Eye (tissue), 1 donor: ENCODE measurements at places on chromosomes 13 and 19.
A peak's percentile ranks its signal among the peaks of the same experiment; 100 is the strongest.

DNA sequence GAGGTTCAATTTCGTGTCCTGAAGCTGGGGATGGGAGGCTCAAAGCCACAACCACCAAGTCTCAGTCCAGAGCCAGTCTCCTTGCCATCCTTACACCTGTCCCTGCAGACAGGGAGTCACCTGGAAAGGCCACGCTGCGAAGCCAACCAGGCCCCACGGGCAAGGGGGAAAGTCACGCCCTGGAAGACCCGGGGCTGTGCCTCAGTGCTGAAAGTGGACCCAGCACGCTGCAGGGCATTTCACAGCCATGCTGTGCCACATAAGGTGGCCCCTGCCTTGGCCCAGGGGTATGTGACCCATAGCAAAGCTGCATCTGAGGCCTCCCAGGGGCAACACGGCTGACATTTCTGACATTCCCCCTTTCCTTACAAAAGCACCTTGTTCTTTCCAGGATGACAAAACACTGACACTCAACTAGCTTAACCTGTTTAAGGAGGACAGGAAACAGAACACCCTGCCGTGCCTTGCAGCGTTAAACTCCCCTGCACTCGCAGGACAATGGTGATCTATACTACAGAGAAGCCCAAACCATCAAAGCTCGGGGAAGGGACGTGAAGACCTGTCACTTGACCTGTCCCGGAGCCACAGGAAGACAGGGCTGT, 14.8 kb downstream of the CHERP start:
- no peak for DNase-seq

- DNase-seq, result no peak
Observed at GRCh38 chr13:100506600-100507422, 81.8 kb downstream of the GGACT start.

GRCh38 chr19:42216653-42217519, 591 bp downstream of the DEDD2 start:
- no peak for DNase-seq

DNA sequence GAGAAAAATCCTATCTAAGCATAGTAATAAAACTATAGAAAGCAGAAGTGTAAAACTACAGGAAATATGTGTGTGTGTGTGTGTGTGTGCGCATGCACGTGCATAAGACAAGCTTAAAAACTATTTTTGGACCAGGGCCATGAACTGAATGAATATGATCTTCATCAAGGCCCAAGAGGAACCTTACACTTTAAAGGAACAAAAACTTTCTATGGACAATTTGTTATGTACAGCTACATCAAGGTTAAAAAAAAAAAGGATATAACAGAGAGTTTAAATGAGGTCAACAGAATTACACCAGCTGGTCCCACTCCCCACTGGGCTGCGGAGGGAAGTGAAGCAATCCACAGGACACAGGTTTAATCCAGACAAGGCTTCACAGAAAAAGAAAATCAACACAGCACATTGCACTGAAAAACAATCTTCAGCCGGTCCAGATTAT, 151.1 kb downstream of the LHFPL6 start:
- DNase-seq, result peak; percentile 70

DNA sequence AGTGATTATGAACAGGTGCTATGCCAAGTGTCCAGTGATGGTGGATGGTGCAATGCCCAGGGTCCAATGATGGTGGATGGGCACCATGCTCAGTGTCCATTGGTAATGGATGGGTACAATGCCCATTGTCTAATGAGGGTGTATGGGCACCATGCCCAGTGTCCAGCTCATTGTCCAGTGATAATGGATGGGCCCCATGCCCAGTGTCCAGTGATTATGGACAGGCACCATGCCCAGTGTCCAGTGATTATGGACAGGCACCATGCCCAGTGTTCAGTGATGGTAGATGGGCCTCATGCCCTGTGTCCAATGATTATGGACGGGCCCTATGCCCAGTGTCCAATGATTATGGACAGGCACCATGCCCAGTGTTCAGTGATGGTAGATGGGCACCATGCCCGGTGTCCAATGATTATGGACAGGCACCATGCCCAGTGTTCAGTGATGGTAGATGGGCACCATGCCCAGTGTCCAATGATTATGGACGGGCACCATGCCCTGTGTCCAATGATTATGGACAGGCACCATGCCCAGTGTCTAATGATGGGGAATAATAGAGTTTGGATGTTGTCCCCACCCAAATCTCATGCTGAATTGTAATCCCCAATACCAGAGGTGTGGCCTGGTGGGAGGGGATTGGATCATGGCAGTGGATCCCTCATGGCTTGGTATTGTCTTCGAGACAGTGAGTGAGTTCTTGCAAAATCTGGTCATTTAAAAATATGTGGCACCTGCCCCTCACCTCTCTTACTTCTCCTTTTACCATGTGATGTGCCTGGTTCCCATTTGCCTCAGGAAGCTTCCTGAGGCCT, 87.8 kb downstream of the ANKRD10 start:
- no peak for DNase-seq

DNA sequence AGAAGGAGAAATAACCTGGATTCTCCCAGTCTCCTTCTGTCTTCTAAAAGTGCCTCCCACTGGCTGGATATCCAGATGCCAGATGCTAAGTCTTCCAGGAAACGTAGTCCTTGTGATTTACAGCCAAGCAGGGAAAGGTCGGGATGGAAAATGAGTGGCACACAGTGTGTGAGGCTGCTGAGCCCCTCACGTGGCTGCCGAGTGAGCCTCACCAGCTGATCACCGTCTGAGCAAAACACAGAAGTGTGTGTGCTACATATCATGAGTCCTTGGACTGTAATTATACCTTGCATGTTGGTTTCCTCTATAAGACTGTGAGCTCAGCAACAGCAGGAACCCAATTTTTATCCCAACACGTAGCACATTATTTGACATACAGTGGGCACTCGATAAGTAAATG, 15.1 kb downstream of the LHFPL6 start:
- no peak for DNase-seq

DNA sequence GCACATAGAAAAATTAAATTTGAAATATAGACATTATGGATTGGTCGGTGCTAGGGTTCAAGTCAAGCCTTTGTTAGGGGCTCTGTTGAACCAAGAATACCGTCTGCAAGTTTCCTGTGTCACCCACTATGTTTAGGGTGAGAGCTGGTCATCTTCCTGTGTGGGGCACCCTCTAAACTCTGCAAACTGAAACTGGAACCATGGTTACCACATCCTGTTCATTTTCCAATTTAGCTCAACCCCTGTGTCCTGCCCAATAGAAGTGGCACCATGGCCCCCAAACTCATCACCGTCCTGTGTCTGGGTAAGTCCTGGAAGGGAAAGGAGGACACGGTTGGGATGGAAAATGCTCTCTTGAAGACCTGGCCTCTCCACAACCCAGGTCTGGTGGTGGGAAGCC, 29.9 kb downstream of the LAIR2 start:
- DNase-seq, result no peak

- DNase-seq, result no peak
Observed at GRCh38 chr13:28434926-28435325, 60.0 kb downstream of the FLT1 start.

DNA sequence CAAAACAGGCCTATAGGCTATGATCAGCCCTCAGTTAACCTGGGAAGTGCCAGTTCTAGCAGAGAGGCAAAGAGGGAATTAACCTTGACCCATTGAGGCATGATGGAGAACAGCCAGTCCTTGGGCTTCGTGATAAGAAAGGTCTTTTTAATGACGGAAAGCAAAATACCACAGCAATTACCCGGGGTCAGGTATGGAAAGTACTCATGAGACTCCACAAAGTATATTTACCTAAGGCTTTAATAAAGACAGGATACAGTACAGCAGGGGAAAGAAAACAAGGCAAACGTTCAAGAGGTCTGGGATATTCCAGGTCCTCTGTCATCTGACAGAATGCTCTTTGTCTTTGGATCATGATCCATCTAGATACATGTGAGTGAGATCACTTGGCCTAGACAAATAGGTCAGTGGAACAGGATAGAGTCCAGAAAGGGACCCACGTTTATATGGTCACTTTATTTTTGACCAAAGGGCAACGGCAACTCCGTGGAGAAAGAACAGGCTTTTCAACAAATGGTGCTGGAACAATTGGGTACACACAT, 52.2 kb downstream of the WDFY2 start:
- DNase-seq, result peak; percentile 8

- peak; percentile 24 for DNase-seq
Observed at GRCh38 chr19:2271234-2272103, 10.5 kb downstream of the PEAK3 start.

DNA sequence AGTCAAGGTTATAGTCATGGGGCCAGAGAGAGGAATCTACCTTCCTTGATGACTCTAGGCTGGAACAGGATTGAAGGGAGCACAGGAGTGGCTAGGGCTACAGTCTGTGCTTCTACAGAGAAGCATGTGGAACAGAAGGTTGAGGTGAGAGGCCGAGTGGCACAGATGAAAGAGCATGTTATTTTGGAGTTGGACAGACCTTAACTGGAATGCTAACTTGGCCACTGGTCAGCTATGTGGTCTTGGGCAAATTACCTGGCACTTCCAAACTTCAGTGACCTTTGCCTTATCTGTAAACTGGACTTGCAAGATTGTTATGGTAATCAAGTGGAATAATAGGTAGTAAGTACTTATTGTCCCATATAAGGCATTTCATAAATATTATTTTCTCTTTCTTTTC, 252.7 kb downstream of the KCNRG start:
- no peak for DNase-seq

DNA sequence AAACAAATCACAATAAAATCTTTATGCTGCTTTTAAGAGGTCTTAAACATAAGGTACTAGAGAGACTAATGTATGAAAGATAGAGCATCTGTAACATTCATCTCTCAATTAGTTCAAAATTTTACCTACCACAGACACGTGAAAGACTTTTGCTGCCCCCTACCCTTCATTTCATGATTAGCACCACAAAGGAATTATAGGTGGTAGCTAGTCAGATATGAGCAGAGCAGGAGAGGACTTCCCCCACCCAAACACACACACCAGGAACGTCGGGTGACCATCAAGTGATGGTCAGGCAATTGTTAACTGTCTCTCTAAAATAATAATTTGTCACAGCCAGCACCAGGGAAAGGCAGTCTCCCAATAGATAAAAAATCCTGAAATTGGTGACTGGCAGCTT, 1531.7 kb upstream of the SPRY2 start:
- peak; percentile 42 for DNase-seq

GRCh38 chr19:31979949-31980670, 365.3 kb upstream of the ZNF507 start:
- DNase-seq, result peak; percentile 9

DNA sequence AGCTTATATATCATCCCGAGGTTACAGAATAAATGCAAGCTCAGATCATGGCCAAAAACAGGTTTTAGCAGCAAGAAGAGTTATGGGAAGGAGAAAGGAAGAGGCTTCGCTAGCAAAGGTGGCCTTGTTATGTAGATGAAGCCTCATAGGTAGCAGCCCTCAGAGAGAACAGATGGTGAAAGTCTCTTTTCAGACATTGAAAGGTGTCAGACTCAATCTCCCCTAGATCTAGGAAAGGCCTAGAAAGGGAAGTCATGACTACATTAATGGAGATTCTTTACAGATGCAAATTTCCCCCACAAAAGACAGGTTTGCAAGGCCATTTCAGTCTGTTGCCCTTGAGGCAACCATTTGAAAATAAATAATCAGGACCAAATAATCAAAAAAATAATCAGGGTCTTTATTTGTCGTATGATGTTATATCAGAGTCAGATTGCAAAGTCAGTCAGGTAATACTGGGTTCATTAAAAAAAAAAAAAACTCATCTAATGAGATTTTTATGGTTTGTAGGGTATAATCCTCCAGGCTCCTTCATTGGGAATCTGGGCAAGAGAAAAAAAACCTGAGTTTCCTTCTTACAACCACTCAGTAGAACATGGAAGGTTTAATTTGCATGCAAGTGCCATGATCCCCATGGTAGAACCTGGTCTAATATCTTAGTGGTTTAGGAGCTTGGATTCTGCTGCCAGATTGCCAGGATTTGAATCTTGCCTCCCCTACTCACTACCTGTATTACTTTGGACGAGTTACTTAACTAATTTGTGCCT, 50.8 kb upstream of the HTR2A start:
- no peak for DNase-seq

- peak; percentile 67 for DNase-seq
Observed at GRCh38 chr19:1015782-1016646, 4.9 kb downstream of the TMEM259 start.

- no peak for DNase-seq
Observed at GRCh38 chr13:112573710-112574109, 14.2 kb downstream of the TUBGCP3 start.

DNA sequence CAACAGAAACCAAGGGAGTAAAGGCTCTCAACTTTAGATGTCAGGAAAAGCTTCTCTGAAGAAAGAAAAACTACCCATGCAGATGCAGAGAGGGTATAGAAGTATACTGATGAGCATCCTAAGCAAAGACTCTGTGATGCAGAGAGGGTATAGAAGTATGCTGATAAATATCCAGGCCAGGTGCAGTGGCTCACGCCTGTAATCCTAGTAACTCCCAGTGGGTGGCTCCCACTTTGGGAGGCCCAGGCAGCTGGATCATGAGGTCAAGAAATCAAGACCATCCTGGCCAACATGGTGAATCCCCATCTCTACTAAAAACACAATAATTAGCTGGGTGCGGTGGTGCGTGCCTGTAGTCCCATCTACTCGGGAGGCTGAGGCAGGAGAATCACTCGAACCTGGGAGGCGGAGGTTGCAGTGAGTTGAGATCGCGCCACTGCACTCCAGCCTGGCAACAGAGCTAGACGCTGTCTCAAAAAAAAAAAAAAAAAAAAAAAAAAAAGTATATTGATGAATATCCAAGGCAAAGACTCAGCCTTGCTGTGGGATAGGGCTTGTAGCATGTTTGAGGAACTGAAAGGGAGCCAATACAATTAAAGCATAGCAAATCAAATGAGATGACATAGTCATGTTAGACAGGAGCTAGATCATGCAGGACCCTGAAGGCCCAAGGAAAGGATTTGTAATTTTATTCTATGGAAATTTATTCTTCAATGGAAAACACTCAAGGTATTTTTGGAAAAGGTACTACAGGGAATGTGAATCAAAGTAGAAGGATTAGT, 14.9 kb downstream of the UBL3 start:
- DNase-seq, result no peak

- no peak for DNase-seq
Observed at GRCh38 chr19:42421591-42422031, 5.6 kb downstream of the LIPE start.

DNA sequence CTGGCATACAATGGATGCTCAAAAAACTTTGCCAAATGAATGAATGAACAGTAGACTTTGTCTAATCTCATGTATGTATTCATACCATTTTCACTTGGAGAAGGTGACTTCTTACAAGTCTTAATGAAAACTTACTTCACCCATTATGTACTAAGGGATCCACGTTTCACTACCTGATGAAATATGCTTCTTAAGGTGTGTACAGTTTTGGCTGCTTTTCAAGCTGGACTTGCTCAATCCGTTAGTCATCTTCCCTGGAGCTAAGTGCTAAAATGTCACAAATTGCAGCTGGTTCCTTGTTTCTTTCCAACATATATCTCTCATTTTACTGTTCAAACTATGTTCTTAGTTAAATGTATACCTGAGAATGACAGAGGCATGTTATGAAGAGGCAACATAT, 4.2 kb upstream of the CCNA1 start:
- no peak for DNase-seq

GRCh38 chr19:41998246-41999020, 4.4 kb upstream of the ATP1A3 start:
- peak; percentile 80 for DNase-seq
